Non-pigmented ciliary epithelial cell (primary cell): ENCODE measurements at places on chromosomes 1 and 21.

DNA sequence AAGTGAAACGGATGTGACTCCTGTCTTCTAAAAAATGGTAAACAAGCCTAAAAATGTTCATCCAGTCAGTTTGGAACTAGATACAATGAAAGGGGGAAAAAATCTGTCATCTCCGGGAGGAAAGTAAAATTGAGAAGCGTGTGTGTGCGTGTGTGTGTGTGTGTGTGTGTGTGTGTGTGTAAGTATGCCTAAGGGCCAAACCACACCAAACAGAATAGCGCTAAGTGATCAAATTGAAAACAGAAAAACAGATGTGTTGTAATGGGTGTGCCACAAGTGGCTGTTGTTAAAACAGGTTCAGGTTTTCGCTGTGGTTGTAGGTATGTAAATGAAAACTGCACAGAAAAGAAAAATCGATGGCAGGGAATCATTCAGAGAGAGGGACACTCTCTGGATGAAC is 106.7 kb downstream of the RNF220 start:
- no peak for DNase-seq

DNA sequence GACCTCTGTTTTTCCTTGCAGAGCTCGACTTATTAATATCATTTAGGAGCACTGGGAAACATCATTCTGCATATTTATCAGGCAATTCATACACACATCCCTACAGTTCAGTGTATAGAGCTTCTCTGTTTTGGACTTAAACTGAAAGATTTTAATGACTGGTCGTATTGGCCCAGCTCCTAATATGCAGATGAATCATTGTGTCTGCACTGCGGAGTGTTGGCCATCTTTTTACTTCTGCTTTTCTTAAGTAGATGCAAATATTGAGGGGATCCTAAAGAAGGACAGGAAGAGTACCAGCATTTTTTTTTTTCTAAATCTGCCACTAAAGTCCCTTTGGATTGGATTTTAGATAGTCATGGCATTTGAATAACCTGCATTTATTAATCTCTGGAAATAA is 154.8 kb downstream of the BACH1 start:
- no peak for DNase-seq

GRCh38 chr1:196660852-196661251 is 9.0 kb downstream of the CFH start:
- no peak for DNase-seq

GRCh38 chr1:111481387-111482221 is 7.8 kb downstream of the C1orf162 start:
- no peak for DNase-seq

DNA sequence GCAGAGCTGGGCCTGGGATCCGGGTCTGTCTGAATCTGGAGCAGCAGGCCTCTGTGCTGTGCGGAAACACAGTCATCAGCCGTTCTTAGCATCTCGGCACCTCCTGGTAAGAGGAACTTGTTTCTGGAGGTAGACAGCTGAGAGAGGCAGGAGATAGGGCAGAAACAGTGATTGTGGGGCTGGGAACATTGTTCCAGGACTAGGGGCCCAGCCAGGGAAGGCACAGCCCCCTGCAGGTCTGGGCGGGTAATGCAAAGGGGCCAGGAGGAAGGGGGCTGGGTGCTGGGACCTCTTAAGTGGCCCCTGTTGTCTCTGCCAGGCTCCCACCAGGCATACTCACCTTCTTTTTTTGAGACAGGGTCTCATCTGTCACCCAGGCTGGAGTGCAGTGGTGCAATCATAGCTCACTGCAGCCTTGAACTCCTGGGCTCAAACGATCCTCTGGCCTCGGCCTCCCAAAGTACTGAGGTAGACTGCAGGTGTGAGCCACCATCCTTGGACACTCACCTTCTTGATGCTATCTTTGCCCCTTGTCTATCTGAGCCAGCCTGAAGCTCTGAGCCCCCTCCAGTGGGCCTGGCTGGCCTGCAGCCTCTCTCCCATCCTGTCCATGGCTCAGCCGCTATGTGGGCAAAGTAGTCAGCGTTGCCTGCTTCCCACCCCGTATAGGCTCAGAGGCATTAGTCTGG is 134.3 kb upstream of the ZBTB40 start:
- DNase-seq = no peak

GRCh38 chr1:167093846-167094516 is at the start of gene STYXL2:
TSS of gene STYXL2 (plus strand) at chr1:167094075. CDS start at chr1:167094850, 775 bp downstream.
- no peak for DNase-seq

- DNase-seq = no peak
Measured at GRCh38 chr1:174794861-174795260, 204.9 kb upstream of the CACYBP start.

GRCh38 chr1:213374369-213374768 is 323.3 kb downstream of the RPS6KC1 start:
- DNase-seq = no peak

GRCh38 chr1:32606565-32607371 is 43.6 kb downstream of the ZBTB8OS start:
- no peak for DNase-seq

DNA sequence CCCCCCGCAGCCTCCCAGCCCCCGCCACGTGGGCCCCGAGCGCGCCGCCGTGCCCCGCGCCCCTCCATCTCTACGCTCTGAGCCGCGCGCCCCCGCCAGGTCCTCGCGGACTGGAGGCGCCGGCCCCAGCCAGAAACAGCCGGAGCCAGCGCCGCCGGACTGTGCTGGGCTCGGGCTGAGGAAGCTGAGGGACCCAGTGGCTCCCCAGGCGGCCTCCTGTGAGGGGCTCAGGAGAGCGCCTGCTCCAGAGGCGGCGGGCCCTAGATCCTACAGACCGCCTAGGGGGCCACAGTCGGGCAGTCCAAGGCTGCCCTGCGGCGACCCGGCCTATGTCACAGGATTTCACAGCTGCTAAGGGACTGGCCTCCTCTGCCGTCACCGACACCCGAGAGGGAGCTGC is 82.1 kb downstream of the NENF start:
- no peak for DNase-seq

DNA sequence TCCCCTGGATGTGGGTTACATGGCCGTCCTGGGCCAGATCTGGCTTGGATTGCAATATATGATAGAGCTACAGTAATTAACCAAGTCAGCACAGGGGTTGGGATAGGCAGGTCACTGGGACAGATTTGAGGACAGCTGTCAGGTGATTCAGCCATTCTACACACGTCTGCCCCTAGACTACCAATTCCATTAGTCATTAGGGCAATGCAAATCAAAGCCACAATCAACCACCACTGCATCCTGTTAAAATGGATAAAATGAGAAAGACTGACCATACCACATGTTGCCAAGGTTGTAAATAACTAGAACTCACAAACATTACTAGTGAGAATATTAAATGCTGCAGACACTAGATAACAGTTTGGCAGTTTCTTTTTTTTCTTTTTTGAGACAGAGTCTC is 16.0 kb downstream of the C21orf58 start:
- DNase-seq = no peak

DNA sequence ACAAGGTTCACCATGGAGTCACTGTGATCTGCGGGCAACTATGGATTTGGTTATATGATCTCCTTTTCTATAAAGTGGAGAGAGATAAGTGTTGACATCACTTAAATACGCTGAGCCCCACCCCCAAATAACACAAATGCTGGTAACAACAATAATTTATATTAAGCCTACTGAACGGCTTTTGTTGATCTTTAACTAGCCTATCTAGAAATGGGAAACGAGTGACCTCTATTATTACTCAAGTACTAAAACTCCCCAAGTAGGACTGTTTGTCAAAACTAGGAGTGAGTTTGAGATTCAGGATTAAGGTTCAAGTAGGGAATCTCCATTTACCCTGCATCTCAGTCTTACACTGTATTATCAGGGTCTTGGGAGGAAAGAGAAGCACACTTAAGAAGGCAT is 52.2 kb downstream of the MAP3K7CL start:
- DNase-seq = no peak

DNA sequence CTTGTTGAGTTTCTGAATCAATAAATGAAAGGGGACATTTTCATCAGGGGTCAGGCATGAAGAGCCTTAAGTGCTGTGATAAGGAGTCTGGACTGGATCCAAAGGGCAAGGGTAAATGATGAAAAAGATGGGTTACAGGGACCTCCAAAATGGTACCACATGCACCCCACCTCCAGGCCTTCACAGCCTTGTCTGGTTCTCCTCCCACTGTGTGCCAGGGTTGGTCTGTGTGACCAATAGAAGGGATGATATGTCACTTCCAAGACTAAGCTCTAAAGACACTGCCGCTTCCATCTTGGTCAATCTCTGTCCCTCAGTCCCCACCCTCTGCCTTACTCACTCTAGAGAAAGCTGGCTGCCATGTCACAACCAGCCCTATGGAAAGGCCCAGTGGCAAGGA is 140.6 kb downstream of the ZNF281 start:
- no peak for DNase-seq

DNA sequence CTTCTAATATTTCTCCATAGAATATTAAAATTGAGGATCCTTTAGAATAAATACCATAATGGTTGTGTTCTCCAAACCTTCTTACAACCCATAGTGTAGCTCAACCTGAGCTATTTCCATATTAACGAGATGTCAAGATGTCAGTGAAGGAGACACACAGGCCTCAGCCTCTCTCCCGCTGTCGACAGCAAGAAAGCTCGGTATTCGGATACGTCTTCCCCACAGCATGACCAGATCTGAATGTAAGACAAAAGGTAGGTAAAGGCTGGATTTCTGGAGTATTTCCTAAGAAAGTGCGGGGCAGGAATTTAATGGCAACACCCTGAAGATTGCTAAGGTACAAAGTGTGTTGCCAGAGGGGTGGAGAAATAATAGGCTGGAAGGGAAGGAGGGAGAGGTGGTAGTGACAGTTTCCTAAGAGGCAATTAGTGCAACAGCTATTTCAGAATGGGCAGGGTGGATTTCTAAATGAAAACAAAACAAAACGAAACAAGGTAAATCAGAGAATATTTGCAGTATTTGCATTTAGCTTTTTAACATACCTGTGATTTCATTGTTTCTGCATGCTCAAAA is 1.7 kb downstream of the ADSS2 start:
- DNase-seq = no peak

- DNase-seq = no peak
Measured at GRCh38 chr1:37752583-37753471, 12.1 kb downstream of the EPHA10 start.

GRCh38 chr1:75172556-75172955 is 38.4 kb downstream of the LHX8 start:
- no peak for DNase-seq

DNA sequence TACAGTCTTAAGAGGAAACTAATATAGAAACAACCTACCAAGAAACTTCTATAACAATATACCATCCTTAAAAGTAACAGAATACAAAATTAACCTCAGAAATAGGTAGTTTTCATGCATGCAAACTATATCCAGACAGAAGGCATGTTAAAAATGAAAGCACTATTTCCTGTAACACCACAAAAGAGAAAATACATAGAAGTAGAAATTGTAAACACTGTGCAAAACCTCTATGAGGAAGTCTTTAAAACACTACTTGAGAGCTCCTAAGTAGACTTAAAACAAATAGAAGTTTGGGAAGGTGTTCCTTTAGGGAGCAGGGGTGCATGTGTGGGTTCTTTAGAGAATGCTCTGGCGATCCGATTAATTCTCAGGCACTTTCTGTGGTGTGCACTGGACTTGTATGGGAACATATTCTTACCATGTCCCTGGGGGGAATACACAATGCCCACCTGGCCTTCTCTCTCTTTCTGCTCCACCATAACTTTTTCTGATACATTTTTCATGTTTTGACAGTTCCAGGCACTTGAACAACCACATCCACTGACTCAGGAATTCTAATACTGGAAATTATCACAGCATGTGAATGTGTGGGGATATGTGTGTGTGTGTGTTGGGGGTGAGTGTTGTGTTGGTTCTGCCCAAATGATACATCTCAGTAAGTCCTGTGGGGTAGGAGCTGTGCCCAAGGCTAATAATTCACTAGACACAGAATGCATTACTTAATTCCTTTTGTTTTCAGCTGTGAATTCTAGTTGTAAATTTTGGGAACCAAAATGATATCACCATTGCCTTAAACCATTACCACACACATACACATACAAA is 866.3 kb upstream of the B3GALT2 start:
- no peak for DNase-seq

DNA sequence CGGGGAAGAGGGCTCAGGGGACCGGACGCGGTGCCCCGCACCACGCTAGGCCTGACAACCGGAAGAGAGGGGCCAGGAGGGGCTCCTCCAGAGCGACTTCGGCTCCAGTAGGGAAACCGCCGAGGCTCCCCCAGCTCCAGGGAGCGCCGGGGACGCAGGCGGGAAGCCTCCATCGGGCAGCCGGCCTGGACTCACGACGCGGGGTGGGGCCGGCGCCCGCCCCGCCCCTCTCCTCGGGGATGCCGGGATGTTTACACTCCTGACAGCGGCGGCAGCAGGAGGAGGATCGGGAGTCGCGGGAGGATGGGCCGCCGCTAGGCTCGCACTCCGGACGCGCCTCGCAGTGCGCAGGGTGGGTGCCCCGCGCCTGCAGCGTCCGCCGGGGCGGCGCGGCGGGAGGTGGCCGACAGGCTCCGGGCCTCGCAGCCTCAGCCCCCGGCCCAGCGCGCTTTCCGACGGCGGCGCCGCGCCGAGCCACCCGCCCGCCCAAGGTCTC is at the start of gene NEK7:
NEK7 (plus strand) TSS at position 254 of the 496 bp plus-strand sequence. CDS start 75,583 bp downstream, outside the sequence.
- DNase-seq = no peak

DNA sequence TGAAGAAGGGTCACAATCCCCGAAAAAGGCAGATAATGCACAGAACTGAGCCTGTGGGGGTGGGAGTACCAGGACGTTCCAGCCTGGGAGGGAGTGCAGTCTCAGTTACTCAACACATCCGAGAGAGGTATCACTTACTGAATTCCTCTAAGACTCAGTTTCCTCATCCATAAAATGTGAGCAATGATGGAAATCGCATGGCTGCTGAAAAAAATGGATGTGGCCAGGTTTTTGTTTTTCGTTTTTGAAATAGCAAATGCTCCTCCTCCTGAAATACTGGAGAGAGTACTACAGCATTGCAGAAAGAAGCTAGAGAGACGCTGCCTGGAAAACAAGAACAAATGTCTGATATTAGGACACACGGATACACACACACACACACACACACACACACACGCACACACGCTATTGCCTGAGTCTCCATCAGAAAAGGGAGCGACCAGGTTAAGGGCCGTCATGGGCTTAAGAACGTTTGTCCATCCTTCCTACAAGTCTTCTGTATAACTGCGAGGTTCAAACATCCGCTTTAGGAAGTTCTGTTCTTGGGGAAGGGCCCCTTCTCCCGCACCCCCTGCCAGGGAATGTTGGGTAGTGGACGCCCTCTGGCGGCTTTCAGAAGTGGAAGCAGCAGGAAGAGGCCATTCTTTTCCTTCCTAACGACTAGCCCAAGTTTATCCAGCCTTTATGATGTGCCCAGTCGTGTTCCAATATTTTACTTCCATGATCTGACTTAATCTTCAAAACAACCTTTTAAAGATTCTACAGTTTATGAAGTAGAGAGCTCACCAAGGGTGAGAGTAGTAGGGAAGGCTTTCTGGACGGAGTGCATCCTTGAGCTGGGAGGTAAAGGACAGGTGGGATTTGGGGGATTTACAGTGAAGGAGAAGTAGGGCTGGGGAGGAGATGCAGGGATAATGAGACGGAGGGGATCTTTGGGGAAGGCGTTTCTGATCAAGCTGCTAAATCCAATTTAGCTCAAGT is 699 bp upstream of the NES start:
- no peak for DNase-seq

- DNase-seq = no peak
Measured at GRCh38 chr1:212434992-212435391, 2.3 kb downstream of the NENF start.

- no peak for DNase-seq
Measured at GRCh38 chr1:29324202-29324601, 87.9 kb downstream of the PTPRU start.
